ENCODE measurements at places on chromosomes 4 and X.

GRCh38 chr4:174714393-174715211 is 114.4 kb downstream of the GLRA3 start:
- no peak for DNase-seq

DNA sequence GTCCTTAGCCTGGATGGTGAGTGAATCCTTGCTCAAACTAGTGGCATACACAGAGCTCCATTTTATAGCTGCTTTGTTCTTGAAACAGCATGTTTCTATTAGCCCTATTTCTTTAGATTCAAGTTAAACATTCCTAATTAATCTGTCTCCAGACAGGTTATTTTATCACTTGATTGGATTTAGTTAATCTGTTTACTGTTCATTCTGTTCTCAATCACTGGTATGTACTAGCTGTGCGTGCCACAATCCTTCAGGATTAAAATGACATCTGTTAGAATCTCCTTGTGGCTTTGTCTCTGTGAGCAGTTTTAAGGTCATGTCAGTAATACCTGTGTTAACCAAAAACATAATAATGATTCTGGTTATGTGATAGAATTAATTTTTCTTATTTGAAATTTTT is 36.5 kb downstream of the PTPN13 start:
- no peak for DNase-seq

DNA sequence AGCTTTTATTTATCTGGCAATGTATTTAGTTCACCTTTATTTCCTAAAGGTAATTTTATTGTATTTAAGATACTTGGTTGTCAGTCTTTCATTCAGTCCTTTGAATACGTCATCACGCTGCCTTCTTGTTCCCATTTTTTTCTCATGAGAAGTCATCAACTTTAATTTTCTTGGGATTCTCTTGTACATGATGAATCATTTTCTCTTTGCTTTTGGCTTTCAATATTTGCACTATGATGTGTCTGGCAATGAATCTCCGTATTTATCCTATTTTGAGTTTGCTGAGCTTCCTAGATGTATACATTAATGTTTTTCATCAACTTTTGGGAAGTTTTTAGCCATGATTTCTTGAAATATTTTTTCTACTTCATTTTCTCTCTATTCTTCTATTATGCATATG is 28.4 kb downstream of the CLDN2 start:
- no peak for DNase-seq

GRCh38 chr4:127783026-127783769 is 1.1 kb downstream of the HSPA4L start:
- peak; percentile 0 for DNase-seq

DNA sequence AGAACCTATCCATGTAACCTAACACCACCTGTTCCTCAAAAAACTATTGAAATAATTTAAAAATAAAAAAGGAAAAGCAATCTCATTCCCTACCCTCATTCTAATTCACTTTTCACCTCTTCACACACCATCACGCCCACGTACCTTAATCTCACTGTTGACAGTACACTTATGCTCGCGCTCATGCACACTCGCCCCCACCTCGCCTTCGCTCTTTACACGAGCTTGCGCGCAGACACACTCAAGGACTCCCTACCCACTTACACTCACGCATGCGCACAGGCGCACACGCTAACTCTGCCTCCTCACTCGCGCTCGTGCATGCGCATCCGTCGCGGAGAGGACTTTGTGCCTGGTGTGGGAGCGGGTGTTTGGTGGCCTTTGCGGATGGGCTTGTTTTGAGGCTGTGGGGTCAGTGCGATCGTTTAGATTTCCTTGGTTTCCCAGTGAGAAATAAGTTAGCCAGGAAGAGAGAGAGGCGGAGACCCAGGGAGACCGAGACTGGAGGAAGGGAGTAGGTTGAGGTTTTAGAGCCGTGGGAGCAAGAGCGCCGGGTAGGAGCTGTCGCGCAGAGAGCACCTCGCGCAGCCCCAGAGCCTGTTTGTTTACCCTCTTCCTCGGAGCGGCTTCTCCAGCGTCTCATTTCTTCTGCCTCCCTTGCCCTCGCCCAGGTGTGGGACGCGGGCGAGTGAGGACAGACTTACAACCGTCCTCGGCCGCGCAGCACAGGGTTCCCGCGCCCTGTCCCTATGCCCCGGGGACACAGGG is 8.1 kb upstream of the GSX2 start:
- DNase-seq, result peak; percentile 38

DNA sequence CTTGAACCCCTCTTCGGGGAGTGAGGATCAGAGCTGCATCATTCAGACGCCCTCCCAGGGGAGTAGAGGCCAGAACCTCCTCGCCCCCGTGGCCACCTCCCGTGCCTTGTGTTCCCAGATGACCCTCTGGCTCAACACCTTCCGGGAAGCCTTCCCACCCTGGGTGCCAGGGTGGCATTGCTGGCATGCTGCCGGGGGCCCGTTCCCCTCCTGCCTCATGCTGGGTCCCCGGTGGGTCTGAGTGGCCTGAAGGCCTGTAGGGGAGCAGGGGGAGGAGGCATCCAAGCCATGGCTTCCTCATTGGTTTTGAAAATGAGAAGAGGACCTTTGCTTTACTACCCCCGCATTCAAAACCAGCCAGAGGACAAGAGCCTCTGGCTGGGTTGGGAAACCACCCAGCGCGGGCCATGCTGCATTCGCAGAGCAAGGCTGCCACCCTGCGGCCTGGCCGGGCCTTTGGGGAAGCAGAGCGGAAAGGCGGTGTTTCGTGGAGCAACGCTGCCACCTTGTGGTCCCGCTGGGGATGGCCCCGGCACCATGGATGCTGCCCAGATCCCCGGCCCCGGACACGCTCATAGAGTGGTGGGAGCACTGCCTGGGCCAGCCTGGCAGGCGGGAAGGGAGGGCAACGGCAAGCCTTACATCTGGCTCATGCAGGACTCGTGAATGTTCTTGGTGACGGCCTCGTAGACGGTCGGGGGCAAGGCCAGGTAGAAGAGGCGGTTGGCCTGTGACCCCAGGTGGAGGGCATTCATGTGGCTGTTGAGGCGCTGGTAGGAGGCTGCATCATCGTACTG is 11.9 kb downstream of the G6PD start:
- peak; percentile 64 for DNase-seq

GRCh38 chr4:86592553-86593249 is 1.4 kb upstream of the PTPN13 start:
- DNase-seq, result no peak

DNA sequence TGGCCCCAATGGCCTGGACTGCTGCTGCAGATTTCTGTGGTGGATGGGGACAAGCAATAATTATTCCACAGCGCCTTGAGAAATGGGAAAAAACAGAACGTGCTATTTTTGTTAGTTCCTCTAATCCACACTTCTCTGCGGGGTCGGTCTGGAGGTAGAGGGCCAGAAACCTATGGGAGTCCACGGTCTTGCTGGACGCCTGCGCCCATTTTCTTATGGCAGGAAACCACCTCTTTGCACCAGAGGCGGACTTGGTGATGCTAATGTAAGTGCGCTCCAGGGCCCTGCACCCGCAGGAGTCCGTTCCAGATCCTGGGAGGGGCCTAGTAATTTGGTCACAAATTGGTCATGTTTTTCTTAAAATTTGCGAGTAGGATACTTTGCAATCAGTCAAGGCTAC is 25.9 kb upstream of the CLDN24 start:
- DNase-seq, result no peak

GRCh38 chr4:120971884-120972283 is 49.4 kb upstream of the PRDM5 start:
- DNase-seq, result no peak

GRCh38 chrX:7926914-7927258 is 327 bp downstream of the PNPLA4 start:
- no peak for DNase-seq

- DNase-seq, result no peak
Measured at GRCh38 chr4:15653420-15653819, 1.7 kb downstream of the FBXL5 start.

- DNase-seq, result peak; percentile 4
Measured at GRCh38 chr4:80259012-80259411, 7.5 kb upstream of the FGF5 start.

DNA sequence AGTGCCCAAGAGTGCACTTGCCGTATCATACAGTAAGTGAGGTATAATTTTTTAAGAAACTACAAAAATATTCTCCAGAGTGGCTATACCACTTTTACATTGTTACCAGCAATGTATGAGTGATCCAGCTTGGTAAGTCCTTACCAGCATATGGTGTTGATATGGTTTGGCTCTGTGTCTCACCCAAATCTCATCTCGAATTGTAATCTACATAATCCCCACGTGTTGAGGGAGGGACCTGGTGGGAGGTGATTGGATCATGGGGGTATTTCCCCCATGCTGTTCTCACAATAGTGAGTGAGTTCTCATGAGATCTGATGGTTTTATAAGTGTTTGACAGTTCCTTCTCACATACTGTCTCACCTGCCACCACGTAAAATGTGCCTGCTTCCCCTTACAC is 44.8 kb downstream of the RBMX start:
- no peak for DNase-seq

DNA sequence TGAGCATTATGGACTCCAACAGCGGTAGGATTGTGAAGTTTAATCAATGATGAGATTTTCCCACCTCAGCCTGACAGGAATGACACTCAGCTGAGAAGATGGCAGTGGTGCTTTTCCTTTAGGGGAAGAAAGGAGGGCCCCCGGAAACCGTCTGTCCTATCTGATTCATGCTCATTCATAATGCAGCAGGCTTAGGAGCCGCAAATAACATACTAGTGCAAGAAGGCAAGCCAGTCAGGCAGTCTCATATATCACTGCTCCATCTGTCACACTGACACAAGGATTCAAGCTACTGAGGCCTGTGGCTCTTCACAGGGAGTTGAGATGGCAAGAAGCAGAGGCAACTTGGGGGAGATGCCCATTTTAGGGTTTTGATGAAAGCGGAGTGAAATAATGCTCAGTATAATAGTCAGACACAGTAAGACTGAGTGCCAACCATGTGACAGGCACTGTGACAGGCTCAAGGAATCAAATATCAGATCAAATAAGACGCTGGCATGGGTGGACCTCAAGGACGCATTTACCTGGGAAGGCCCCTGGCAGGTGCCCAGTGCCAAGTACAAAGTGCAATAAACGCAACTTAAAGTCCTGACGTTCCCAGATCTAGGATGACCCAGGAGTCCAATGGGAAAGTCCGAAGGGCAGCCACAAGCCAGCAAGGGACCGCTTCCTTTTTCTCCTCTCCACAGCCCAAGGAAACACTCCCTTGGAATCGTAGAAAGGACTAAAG is 63.4 kb downstream of the FHDC1 start:
- peak; percentile 78 for DNase-seq

DNA sequence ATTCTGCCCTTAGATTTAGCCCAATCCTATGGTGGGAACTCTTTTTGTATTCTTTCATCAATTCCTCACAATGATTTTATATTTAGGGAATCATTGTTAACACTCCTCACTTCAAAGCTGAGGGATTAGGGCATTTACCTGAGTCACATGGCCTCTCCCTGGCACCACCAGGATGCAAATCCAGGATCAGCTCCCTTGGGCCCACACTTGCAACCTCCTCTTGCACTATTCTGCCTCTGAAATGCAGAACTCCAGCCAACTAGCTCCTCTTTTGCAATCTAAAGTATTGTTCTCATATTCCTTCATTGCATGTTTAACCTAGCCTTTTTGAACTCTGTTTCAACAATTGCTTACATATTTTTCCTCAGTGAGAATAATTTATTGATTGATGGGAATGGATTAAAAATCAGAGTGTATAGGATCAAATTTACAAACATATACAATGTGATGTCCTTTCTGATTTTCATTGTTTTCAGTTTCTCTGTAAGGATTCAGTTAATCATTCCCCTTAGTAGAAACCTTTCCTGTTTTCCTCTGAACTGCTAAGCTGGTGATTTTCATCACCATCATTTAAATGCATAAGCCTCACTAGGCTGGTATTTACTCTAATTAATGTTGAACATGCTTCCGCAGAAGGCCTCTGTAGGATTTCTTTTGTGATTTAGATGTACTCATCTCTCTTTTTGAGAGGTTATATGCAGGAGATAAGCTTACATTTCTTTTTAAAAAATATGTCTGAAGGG is 3.3 kb upstream of the RELL1 start:
- no peak for DNase-seq

DNA sequence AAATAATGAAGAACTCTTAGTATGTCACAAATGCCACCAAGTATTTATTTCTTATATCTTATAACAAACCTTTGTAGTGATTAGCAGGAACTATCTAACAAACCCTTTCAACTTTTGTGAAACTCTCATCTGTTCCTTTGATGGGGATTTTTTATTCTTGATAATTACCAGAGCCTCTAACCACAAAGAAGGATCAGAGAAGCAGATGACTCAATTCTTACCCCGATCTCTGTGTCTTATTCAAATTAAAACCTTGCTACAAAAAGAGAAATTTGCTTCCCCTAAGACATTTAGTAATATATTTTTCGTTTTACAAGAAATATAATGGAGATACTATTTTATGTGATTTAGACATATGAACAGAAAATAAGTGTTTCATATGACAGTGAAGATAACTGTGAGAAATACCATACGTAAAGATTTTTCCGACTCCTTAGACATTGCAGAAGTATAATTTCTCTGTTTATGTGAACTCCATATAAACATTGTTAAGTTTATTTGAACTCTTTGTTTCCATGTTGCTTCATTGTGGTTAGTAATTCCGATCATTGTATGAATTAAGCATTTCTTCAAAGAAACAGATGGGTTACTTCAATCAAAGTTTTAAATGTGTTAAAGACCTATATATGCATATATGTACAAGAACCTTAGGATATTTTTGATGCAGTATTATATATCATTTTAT is 205.4 kb downstream of the CFAP299 start:
- DNase-seq, result no peak

DNA sequence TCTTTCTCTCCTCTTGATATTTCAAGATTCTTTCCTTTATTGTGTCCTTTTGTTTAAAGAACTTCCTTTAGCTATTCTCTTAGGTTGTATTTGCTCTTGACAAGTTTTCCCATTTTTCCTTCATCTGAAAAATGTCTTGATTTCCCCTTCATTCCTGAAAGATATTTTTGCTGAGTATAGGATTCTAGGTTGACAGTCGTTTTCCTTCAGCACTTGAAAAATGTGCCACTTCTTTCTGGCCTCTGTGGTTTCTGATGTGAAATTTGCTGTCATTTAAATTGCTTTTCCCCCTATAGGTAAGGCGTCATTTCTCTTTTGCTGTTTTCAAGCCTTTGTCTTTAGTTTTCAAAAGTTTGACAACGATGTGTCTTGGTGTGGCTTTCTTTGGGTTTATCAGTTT is 23.3 kb upstream of the LAMTOR3 start:
- no peak for DNase-seq

- no peak for DNase-seq
Measured at GRCh38 chr4:1628892-1629698, 55.0 kb downstream of the FAM53A start.

DNA sequence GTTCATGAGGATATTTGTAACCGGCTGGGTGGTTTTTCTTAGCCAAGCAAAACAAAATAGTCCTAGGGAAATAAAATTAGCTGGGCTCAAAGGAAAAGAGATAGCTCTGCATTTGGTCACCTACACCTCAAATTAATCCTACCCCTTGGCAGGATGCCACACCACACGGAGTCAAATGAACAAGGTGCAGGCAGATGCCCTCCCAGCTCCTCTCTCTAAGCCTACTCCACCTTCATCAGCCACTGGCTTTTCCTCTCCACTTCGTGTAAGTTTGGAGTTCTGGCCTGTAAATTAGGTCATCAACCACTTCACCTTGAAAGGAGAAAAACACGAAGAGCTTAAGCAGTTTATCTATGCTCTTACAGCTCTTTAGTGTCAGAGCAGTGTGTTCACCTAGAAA is 1.4 kb downstream of the DDIT4L start:
- DNase-seq, result no peak

- DNase-seq, result no peak
Measured at GRCh38 chrX:12972243-12972642, 2.7 kb upstream of the TMSB4X start.

- no peak for DNase-seq
Measured at GRCh38 chr4:107349266-107349665, 313.2 kb upstream of the DKK2 start.
